Osteocyte (in vitro differentiated cells): ENCODE measurements at places on chromosomes 1 and 21. TPM values are rescaled to one million over a fixed set of nuclear protein-coding genes. Genes with fewer than 3 reads are reported as not detected.

Gene AMY1A
- total RNA-seq = not detected in 2 replicates

Gene NCSTN
- total RNA-seq = 126 and 132 TPM in 2 replicates

Gene RAB3GAP2
- total RNA-seq = 39.9 and 49.1 TPM in 2 replicates

DNA sequence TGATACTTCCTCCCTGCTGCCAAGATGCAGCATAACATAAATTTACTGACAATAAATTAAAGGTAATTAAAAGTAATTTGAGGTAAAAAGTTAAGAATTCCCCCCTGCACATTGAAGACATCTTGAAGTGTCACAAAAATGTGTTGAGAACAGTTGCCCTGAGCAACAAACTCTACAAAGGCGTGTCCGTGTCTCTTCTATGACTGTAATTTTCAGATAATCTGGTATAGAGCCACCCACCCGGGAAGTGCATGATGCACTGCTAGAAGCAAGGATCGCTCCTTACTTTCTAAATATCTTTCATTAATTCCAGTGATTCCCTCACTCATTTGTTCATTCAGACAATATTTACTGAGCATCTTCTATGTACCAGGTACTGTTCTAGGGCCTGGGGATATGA, 11.0 kb upstream of the CASQ1 start:
- H3K27ac ChIP-seq = no peak overlapping the region
- no peaks in the 10 kb centered on the region for H3K4me1 ChIP-seq
- no peak overlapping the region for H3K4me3 ChIP-seq
- H3K27me3 ChIP-seq = peaks cover 23% of the 10 kb centered on the region
- H3K36me3 ChIP-seq = no peaks in the 10 kb centered on the region
- DNase-seq = no peak

DNA sequence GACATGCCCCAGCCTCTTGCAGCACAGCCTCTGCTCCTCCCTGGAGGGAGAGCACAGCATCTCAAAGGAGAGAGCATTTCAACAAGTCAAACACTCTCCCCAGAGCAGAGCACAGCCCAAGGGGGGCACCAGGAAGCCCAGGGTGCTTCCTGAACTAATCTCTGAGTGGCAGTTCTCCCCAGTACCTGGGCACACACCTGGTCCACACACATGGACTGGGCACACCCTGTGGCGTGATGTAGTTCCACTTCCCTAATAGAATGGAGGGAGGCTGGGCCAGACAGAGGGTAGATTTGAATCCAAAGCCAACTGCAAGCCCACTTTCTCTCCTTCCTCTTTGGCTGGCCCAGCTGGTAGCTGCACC, 55.5 kb downstream of the CD46 start:
- peak; percentile 72 for DNase-seq
- peaks cover 21% of the 10 kb centered on the region for H3K4me1 ChIP-seq
- H3K27ac ChIP-seq = peak overlapping the region; percentile 2
- H3K27me3 ChIP-seq = no peaks in the 10 kb centered on the region
- peaks cover 4% of the 10 kb centered on the region for H3K36me3 ChIP-seq

GRCh38 chr21:39664586-39664985, 51.8 kb downstream of the B3GALT5 start:
- peak; percentile 51 for DNase-seq
- no peak overlapping the region for H3K4me3 ChIP-seq
- no peaks in the 10 kb centered on the region for H3K27me3 ChIP-seq
